Left forelimb (tissue), 1 donor: ENCODE measurements at places on chromosomes 12 and 14.

- no peak for DNase-seq
Measured at GRCh38 chr14:71721791-71722190, 210.4 kb upstream of the RGS6 start.

DNA sequence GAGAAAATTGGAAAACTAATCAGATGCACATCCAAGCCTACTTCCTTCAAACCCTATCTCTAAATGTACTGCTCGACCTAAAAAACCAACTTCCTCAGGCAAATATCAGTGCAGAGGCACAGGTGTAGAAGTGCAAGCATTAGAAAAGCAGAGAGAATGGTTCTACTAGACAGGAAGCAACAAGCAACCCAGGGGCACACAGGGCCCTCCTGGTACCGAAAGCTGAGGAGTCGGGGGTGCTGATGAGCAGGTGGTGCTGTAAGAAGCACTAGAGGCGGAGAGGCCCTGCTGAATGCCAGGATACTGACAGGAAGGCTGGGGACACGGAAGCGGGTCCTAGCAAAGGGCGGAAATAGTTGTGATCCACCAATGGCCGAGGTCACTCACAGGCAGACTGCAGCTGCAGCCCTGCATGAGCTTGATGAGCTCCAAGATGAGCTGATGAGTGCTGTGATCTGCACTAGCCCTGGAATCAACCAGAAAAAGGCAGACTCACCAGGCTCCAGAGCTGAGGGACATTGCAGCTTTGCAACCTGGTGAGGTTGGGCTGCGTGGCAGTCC, 85.9 kb downstream of the TTC7B start:
- no peak for DNase-seq

DNA sequence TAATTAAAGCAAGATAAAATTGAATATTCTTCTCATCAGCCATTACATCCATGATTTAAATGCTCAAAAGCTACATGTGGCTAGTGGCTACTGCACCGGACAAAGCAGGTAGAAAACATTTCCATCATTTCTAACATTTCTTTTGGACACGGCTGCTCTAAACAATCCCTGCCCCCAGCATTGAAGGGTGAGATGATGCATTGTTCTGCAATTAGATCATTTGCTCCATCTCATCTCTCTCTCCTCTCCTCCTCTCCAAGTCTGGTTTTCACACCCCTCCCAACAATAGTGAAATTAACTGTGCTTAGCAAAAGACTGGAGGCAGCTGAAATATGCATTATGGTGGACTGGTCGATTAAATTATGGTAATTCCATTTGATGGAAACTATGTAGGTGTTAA, 288.5 kb downstream of the KSR2 start:
- DNase-seq = no peak

- DNase-seq = no peak
Measured at GRCh38 chr14:68878908-68879307, 86.0 kb upstream of the ZFP36L1 start.

- no peak for DNase-seq
Measured at GRCh38 chr14:57987051-57987450, 121.2 kb upstream of the SLC35F4 start.

GRCh38 chr12:54796991-54797390, 57.3 kb upstream of the MUCL1 start:
- no peak for DNase-seq

GRCh38 chr14:68018598-68018997, 199.0 kb downstream of the RAD51B start:
- no peak for DNase-seq

DNA sequence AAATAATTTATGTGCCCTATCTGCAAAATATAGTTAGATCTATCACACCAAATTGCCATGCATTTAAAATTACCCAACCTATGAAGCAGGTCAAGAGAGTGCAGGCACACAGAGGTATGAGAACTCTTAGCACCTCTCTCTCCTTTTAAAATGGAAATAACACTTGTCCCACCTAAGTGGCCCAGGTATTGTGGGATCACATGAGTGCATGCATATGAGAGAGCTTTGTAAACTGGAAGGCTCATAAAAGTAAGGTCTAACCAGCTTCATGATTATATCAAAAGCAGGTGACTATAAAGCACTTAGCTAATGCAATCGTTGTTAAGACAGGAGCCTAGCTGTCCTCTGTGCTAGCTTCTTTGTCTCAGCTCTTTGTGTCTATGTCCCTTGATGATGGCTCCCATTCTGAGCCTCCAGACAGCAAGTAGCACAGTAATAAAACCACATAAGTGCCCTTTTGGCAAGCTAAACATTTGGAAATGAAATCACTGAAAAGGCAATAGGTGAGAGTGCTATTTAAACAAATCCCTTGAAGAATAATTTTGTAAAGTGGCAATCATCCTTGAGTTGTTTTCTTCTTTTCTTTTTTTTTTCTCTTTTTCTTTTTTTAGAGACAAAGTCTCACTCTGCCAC, 219.0 kb downstream of the NTF3 start:
- DNase-seq = no peak

DNA sequence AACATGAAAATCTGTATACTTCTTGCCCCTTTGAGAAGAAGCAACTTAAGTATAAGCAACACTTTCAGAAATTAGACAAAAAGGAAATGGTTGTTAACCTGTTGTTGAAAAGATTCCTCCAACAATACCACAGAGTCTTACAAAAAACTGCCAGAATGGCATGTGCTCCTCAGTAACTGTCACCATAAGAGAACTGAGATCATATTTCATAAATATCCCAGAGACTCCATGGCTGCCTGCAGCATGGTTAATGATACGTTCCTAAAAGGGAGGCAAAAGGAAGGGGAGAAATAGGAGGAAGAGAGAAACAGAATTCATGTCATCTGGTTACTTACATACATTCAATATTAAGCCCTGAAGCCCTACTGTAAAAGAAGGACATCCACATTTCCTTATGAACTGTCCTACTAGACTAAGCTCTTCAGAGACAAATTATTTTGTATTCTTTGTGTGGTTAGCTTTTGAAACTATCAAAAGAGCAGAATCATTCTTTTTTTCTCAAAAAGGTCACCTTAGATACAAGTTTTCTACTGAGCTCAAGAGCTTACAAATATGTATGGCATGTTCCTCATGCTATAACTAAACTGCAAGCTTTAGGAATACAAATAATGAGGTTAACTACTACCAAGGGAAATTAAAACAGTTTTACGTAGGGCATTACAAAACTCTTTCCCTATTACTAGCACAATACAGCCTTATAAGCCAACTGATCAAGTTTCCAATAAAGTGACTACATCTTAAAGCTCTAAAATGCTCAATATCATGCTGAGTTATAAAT, 37.8 kb downstream of the ERGIC2 start:
- no peak for DNase-seq

DNA sequence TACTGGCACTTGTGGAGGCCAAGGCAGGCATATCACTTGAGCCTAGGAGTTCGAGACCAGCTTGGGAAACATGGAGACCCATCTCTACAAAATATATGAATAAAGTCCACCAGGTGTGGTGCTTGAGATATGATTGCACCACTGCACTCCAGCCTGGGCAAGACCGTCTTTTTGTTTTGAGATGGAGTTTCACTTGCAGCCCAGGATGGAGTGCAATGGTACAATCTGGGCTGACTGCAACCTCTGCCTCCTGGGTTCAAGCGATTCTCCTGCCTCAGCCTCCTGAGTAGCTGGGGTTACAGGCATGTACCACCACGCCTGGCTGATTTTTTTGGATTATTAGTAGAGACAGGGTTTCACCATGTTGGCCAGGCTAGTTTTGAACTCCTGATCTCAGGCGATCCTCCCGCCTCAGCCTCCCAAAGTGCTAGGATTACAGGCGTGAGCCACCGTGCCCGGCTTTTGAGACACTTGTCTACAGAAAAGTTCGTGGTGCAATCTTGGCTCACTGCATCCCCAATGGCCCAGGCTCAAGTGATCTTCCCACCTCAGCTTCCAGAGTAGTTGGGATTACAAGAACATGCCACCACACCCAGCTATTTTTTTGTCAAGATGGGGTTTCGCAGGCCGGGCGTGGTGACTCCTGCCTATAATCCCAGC, 16.3 kb upstream of the ATP5F1B start:
- DNase-seq = no peak

DNA sequence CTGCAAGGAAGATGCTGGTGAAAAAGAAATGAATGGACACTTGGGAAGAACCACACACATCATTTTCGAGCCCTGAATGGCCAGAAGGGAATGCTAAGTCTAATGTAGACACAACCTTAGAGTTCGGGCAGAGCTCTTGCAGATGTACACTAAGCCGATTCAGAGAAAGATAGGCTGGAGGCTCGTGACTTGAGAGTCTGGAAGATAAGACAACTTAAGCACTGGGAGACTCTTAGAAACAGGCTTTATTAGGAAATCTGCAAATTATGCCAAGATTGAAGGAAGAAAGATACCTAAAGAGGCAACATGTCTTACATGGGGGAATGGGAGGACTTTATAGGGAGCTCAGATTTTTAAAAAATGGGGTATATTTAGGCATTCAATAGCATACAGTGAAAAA, 13.5 kb downstream of the TBPL2 start:
- no peak for DNase-seq
